ENCODE measurements at places on chromosomes 12 and 14.

DNA sequence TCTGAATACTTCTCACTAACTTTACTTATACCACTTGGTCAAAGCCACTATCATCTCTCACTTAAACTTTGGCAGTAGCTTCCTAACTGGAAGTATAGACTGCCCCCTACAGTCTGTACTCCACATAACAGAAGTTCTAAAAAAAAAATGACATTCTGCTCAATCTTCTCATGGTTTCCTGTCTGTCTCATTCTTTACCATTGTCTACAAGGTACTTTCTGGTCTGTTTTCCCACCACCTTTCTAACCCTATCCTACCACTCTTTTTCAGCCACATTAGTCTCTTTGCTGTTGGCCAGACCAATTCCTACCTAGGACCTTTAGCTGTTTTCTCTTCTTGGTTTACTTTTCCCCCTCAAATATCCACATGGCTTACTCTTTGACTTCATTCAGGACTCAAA lies 14.7 kb downstream of the CPSF6 start:
- DNase-seq = no peak

DNA sequence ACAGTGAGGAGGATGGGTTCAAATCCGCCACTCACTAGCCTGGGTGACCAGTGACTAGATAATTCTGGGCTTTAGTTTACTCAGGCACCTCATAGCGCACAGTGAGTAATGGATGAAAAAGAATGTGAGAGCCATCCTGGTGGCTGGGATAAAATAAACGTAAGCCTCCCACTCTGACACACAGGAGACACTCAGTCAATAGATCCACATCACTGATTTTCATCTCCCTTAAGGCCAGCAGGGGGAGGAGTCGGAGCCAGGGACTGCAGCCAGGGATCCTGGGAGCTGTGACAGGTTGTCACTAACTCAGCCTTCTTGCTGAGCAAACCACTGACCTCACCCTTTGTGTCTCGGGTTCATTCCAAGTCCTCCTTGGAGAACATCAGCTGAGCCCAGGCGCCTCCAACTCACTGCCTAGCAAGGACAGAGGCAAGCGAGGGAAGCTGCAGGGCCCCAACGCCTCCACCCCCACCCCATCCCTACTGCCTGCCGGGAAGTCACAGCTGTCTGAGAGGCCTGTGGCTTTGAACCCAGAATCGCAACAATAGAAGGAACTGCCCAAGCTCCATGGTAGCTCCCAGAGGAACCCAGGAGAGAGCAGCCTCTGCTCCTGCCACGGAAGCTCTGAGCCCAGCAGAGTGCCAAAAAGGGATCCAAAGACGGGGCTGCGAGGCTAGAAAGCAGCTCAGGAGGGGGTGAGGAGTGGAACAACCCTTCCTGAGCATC lies 30.7 kb downstream of the PXN start:
- DNase-seq = no peak

DNA sequence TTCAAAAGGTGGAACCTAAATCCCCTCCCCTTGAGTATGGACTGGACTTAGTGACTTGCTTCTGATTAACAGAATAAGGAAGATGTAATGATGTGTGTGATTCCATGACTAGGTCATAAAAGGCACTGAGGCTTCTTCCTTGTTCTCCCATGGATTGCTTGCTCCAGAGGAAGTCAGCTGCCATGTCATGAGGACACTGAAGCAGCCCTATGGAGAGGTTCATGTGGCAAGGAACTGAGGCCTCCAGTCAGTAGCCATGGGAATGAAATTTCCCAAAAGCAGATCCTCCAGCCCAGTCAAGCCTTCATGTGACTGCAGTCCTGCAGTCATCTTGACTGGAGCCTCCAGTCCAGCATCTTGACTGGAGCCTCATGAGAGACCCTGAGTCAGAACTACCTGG lies 10.7 kb downstream of the TMBIM4 start:
- DNase-seq = no peak

DNA sequence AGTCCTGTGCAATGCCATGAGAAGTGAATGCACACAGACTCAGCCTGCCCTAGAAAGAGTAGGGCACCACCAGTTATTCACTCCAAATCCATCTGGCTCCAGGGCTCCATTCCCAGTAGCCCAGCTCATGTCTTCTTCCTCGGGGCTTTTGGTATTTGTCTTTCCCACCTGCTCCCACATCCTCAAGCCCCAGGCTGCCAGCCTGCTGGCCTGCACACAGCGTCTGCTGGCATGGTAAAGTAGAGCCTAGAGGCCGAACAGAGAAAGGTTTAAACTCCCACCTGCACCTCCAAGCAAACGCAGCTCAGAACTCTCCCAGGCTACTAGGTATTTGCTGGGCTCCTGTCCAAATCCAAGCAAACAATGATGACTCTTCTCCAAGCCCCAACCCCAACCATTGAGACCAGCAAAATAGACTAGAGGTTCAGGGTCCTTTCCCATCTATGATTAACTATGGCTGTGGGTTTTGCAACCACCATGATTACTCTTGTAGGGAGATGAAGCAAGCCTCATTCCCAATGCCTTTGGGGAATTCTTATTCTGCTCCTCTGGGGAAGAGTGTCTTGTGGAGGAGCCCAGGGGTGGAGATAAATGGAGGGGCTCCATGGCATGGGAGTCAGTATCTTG lies 5.2 kb upstream of the VDR start:
- DNase-seq = no peak

- no peak for DNase-seq
These were observed 6.8 kb downstream of the KMT5A start for GRCh38 chr12:123390498-123391426.

DNA sequence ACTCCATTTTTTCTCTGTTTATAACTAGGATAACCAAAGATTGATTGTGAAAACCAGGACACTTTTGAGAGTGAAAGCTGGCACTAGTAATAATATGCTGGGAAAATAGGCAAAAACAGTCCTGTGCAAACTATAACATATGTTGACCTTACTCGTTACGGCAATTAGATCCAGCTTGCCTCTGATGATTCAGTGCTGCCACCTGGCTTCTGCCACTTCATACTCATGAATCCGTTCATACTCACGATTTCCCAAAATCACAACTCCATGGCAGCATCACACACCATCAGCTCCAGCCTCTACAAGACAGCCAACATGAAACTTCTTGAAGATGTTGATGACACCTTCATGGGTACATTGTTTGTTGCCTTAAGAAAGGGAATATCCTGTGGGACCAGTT lies 49.1 kb upstream of the CAND1 start:
- DNase-seq = no peak

- DNase-seq = no peak
These were observed 223.9 kb downstream of the ADGRD1 start for GRCh38 chr12:131177599-131177998.
